ENCODE measurements at places on chromosomes 12 and 14. TPM values are rescaled to one million over a fixed set of nuclear protein-coding genes. Genes with fewer than 3 reads are reported as not detected.

- no peak overlapping the region for H3K27ac ChIP-seq
- H3K4me1 ChIP-seq, result no peaks in the 10 kb centered on the region
These were observed 319.3 kb upstream of the NOVA1 start for GRCh38 chr14:26917086-26917485.

TAS2R30 gene
- total RNA-seq, result 5.7 TPM

MYO1H gene
- total RNA-seq, result not detected

AMIGO2 gene
- 7.8 TPM for total RNA-seq

DNA sequence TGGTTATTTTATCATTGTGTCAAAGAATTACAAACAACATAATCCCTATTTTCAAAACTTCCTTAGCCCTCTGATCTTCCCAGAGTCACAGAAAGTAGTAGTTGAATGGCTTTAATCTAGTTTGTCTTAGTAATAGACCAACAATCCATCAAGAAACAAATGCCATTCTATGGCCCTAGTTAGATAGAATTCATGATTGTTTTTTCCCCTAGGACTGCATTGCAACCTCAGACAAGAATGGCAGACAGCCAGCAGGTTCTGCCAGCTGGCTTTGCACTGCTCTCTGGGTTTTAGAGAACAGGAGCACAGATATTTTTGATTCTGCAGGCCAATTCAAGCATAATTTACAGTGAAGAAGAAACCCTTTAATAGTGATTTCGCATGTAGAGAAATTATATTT, 33.8 kb downstream of the SYT1 start:
- no peaks in the 10 kb centered on the region for H3K4me1 ChIP-seq
- H3K36me3 ChIP-seq, result no peaks in the 10 kb centered on the region
- H3K4me3 ChIP-seq, result no peak overlapping the region
- DNase-seq, result no peak

- H3K36me3 ChIP-seq, result no peaks in the 10 kb centered on the region
- H3K27ac ChIP-seq, result no peak overlapping the region
- H3K4me1 ChIP-seq, result peaks cover 4% of the 10 kb centered on the region
These were observed 27.4 kb upstream of the CEBPE start for GRCh38 chr14:23146351-23146910.

OR4M1 gene
- not detected for total RNA-seq

DNA sequence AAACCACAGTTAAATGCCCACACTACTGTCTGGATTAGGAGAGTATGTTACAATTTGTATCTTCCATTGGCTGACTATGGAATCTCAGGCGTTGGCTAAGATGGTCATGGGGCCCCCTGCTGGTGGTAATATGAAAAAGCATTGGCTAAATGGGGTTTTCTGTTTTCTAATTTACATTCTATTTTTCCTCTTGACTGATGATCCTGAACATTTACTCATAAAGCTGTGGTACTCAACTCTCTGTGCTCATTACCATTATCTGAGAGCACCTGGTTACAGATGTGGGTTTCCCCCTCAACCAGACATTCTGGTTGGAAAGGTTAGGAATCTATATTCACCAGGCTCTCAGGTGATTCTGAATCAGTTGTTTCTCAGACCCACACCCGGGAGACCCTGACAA, 64.8 kb downstream of the WSCD2 start:
- no peaks in the 10 kb centered on the region for H3K4me1 ChIP-seq
- no peaks in the 10 kb centered on the region for H3K36me3 ChIP-seq
- H3K4me3 ChIP-seq, result no peak overlapping the region
- H3K27ac ChIP-seq, result no peak overlapping the region
- H3K27me3 ChIP-seq, result peaks cover 23% of the 10 kb centered on the region

NFATC4 gene
- total RNA-seq, result 37.2 TPM

DNA sequence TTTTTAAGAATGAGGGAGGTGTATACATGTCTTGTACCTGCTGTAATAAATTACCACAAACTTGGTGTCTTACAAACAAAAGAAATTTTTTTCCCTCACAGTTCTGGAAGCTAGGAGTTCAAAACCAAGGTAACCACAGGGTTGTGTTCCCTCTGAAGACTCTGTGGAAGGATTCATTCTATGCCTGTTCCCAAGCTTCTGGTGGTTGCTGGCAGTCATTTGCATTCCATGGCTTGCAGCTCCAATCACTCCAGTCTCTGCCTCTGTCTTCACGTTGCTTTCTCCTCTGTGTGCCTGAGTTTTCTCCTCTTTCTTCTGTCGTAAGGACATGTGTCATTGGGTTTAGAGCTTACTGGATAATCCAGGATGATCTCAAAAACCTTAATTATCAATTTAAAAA, 15.4 kb upstream of the ZNF641 start:
- H3K36me3 ChIP-seq, result no peaks in the 10 kb centered on the region
- peaks cover 8% of the 10 kb centered on the region for H3K27me3 ChIP-seq
- DNase-seq, result no peak

A2M gene
- total RNA-seq, result not detected

DNA sequence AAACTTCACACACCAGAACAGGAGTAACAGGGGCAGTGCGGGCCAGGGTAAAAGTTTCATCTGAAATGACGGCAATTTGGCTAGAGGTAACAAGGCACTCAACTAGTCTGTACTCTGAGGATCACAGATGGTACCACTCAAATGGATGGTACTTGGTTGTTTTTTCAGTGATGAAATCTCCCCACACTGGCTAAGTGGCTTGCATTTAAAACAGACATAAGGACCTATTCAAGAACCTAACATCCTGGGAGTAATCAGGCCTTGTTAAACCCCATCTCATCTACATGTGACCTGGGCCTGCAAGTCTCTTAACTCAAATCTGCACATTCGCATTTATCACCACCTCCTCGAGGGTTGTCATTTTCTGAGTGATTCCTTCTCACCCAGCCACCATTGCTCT, 90.8 kb downstream of the PRKAB1 start:
- no peaks in the 10 kb centered on the region for H3K4me1 ChIP-seq
- DNase-seq, result no peak
- no peaks in the 10 kb centered on the region for H3K27me3 ChIP-seq
- peaks cover 84% of the 10 kb centered on the region for H3K36me3 ChIP-seq
- H3K4me3 ChIP-seq, result no peak overlapping the region
- no peak overlapping the region for H3K27ac ChIP-seq

GRCh38 chr12:27794818-27795584, 15.0 kb upstream of the MANSC4 start:
- no peaks in the 10 kb centered on the region for H3K27me3 ChIP-seq
- H3K4me3 ChIP-seq, result no peak overlapping the region
- no peak overlapping the region for H3K27ac ChIP-seq
- peak; percentile 33 for DNase-seq

DNA sequence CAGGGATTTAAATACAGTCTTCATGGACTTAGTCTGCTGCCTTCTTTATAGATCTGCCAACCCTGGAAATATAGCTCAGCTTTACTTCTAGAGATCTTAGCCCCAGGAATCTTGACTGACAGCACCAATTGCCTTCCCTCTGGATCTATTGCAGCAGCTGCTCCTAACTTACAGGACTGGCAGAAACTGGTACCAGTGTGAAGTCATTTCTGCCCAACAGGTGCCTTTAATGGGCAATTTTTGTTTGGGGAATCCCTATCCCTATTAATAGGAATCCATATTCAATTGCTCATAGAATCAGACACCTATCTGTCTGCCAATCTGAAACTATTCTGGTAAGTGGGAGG, 27.2 kb downstream of the SPX start:
- H3K27ac ChIP-seq, result no peak overlapping the region
- H3K4me3 ChIP-seq, result no peak overlapping the region
- no peaks in the 10 kb centered on the region for H3K4me1 ChIP-seq
- no peaks in the 10 kb centered on the region for H3K27me3 ChIP-seq
- no peaks in the 10 kb centered on the region for H3K36me3 ChIP-seq

DNA sequence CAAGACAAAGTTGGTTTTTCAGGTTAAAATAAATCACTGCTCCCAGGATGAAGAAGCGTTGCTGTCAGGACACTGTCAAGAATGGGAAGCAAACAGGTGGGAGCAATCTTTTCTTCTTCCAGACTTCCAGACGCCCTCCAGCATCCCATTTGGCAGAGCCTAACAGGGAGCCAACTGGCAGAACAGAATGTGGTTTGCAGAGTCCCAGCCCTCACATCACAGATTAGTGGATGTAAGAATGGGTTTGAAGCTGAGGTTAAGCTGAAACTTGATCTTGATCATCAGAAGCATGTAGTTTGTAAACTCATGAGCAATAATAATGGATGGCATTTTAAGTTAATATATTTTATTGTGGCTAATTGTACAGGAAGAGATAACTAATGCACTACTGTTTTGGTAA, 636.4 kb downstream of the SLC6A15 start:
- no peak for DNase-seq
- no peaks in the 10 kb centered on the region for H3K36me3 ChIP-seq
- H3K27me3 ChIP-seq, result no peaks in the 10 kb centered on the region
- H3K4me3 ChIP-seq, result no peak overlapping the region
- H3K27ac ChIP-seq, result no peak overlapping the region

LTBP2 gene
- total RNA-seq, result 2.9 TPM

SPTSSA gene
- total RNA-seq, result 38.2 TPM

- H3K27me3 ChIP-seq, result no peaks in the 10 kb centered on the region
- no peak for DNase-seq
- no peaks in the 10 kb centered on the region for H3K4me1 ChIP-seq
- no peak overlapping the region for H3K27ac ChIP-seq
These were observed 26.1 kb upstream of the APOLD1 start for GRCh38 chr12:12759234-12759915.

PTGER2 gene
- not detected for total RNA-seq

GRCh38 chr14:50756300-50756699, 74.7 kb downstream of the NIN start:
- H3K36me3 ChIP-seq, result no peaks in the 10 kb centered on the region
- DNase-seq, result no peak
- no peaks in the 10 kb centered on the region for H3K27me3 ChIP-seq
- H3K4me1 ChIP-seq, result no peaks in the 10 kb centered on the region

DNA sequence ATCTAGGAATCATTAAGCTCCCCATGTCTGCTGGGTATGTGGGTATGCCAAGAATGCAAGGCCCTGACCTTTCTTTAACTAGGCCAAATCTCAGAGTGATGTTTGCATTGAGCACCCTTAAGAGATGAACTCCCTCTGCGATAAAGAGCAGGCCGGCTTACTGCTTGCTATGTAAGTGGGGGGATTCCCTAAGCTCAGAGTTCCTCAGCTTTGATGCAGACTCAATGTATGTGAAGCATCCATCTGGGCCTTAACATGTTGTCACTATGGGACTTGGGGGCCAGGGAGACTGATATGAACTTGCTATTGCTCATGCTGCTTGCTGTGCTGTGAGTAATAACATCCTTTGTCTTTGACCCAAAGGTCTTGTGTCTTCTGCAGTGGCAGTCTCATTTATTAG, 149.7 kb downstream of the C12orf75 start:
- peak; percentile 62 for DNase-seq
- no peaks in the 10 kb centered on the region for H3K4me1 ChIP-seq
- H3K27ac ChIP-seq, result no peak overlapping the region
- H3K27me3 ChIP-seq, result no peaks in the 10 kb centered on the region
- H3K4me3 ChIP-seq, result no peak overlapping the region

DNA sequence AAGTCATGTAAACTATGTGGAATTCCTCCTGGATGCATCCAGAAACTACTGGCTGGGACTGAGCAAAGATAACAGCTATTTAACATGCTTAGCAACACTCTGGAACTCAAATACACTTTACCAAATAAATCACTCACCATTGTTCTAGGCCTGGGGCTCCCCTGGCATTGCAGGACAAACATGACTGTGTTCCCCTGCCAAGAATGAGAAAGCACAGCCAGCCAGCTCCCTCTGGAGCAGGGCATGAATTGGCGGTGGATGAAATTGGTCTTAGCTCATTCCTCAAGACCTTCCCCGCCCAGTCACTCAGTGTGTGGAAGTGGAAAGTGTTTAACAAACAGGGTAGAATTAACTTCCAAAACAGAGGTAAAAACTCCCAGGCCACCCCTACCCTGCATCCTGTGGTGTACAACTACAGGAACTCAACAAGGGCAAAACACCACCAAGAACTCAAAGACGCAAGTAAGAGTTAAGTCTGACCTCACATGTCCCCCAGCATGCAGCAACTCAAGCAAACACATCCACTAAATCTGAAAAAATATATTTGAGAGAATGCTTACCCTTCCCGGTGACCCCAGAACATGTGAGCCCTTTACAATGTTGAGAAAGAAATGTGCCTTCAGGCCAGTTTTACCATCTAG, 58.4 kb upstream of the BDKRB2 start:
- H3K36me3 ChIP-seq, result no peaks in the 10 kb centered on the region
- H3K4me1 ChIP-seq, result no peaks in the 10 kb centered on the region
- DNase-seq, result no peak

DNA sequence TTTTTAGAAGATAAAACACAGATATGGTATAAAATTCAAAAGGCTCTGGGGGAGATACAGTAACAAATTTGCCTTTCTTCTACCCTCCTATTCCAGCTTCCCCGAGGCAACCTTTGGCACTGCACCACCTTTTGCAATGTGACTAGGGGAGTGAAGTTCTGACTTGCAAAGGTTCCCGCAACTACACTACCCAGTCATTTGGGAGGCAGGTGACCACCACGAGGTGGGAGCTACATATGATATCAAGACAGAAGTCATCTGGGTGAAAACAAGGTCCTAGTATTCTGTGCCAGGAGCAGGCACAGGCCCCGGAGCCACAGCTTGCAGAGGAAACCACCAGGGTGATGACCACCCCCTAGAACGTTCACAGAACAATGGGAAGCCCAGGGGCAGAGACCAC, 141.5 kb downstream of the TTC7B start:
- no peak overlapping the region for H3K27ac ChIP-seq
- no peaks in the 10 kb centered on the region for H3K27me3 ChIP-seq
- DNase-seq, result no peak
- no peak overlapping the region for H3K4me3 ChIP-seq
- no peaks in the 10 kb centered on the region for H3K4me1 ChIP-seq
- H3K36me3 ChIP-seq, result no peaks in the 10 kb centered on the region

- H3K27me3 ChIP-seq, result no peaks in the 10 kb centered on the region
- no peaks in the 10 kb centered on the region for H3K4me1 ChIP-seq
- H3K4me3 ChIP-seq, result no peak overlapping the region
- no peak for DNase-seq
- H3K27ac ChIP-seq, result no peak overlapping the region
These were observed 27.7 kb downstream of the PPP2R5C start for GRCh38 chr14:101789222-101789621.

FGF23 gene
- total RNA-seq, result 0.48 TPM
